ENCODE measurements at places on chromosomes 5 and 9. TPM values are rescaled to one million over a fixed set of nuclear protein-coding genes. Genes with fewer than 3 reads are reported as not detected.

IPPK gene
- 6.8 TPM for total RNA-seq

TSSK1B gene
- total RNA-seq: not detected

SLC27A6 gene
- not detected for total RNA-seq

RNF183 gene
- 0.39 TPM for total RNA-seq

GAPVD1 gene
- 61.2 TPM for total RNA-seq

PCDHA10 gene
- total RNA-seq: not detected

GDA gene
- total RNA-seq: not detected

GCNT4 gene
- not detected for total RNA-seq

PCDHB15 gene
- total RNA-seq: not detected

SMC2 gene
- 10.6 TPM for total RNA-seq

LAMC3 gene
- 0.25 TPM for total RNA-seq

CCDC171 gene
- total RNA-seq: 5.1 TPM

CD14 gene
- total RNA-seq: 1.8 TPM

TRPM6 gene
- total RNA-seq: not detected

CDHR2 gene
- 1.7 TPM for total RNA-seq

Data from B cell (primary cell).